ENCODE measurements at places on chromosomes 6 and 20.

- DNase-seq, result no peak
Measured at GRCh38 chr6:167798453-167798852, 28.3 kb upstream of the AFDN start.

DNA sequence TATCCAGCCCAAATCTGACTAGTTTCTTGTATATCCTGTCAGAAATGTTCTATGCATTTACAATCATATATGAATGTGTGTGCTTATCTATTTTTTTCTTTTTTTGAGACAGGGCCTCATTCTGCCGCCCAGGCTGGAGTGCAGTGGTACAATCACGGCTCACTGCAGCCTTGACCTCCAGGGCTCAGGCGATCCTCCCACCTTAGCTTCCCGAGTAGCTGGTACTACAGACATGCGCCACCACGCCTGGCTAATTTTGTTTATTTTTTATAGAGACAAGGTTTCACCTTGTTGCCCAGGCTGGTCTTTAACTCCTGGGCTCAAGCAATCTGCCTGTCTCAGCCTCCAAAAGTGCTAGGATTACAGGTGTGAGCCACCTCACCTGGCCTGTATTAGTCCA is 3.0 kb upstream of the RAB44 start:
- DNase-seq, result no peak

DNA sequence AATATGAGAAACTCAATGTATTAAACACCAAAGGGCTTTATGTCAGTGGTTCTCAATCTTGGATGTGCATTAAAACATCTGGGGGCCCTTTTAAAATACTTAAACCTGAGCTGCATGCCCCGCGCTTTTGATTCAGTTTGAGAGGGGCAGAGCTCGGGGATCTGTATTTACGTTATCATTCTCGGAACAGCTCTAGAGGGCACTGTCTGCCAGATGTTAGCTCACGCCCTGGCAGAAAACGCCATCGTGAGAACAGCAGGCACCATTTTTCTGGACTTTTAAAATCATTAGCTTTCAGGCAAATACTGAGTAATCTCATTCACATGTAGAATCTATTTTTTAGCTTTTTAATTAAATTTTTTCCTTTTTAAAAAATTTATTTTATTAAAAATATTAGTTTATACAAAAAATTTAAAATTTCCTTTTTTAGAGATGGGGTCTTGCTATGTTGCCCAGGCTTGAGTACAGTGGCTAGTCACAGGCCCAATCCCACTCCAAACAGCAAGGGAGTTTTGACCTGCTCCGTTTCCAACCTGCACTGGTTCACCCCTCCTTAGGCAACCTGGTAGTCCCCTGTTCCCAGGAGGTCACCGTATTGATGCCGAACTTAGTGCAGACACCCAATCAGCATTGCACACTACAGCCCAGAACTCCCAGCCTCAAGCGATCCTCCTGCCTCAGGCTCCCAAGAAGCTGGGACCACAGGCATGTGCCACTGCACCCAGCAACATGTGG is 30.0 kb upstream of the ZNF133 start:
- DNase-seq, result no peak

DNA sequence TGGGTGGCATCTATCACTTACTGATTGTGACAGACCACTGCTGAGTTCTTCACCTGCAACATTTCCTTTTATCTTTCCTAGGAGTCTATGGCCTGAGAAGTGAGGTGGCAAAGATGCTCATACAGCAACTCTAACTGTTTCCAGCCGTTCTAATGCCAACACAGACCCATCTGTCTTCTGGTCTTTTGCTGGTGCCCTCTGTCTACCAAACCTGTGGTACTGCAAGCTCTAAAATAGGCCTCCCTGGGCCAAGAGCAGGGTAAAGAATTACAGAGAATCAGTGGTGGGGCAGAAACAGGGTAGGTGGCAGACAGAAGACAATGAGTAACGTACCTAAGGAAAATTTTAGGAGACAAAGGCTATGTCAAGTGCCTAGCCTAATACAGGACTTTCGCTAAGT is 611.0 kb upstream of the FLRT3 start:
- peak; percentile 23 for DNase-seq

GRCh38 chr20:2385496-2385895 is 4.8 kb downstream of the TGM6 start:
- DNase-seq, result no peak

DNA sequence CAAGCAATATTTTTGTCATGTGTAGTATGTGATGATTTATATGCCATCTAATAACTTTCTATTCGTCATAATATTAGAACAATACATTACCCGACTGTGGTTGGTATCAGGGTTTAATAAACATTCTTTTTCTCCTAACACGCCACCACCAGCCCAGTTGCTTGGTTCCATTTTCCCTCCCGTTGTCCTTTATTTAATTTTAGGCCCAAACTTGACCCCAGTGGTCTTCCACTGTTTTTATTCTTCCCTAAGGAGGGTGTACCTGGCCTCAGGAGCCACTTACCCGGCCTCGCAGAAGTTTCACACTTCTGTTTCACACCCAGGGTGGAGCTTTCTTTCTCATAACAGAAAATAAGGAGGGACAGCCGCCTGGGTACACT is 33.1 kb upstream of the PIM1 start:
- DNase-seq, result no peak

- DNase-seq, result no peak
Measured at GRCh38 chr6:35498422-35499067, 1.7 kb upstream of the TEAD3 start.

- DNase-seq, result peak; percentile 70
Measured at GRCh38 chr6:56699066-56699654, 56.5 kb upstream of the DST start.

GRCh38 chr6:28212510-28213212 is 12.4 kb upstream of the ZSCAN9 start:
- DNase-seq, result peak; percentile 69

GRCh38 chr6:140956571-140957369 is 1176.0 kb upstream of the GJE1 start:
- peak; percentile 98 for DNase-seq

- DNase-seq, result peak; percentile 64
Measured at GRCh38 chr20:46683939-46684750, 5.1 kb downstream of the TP53RK start.

- no peak for DNase-seq
Measured at GRCh38 chr6:147103694-147104093, 100.5 kb upstream of the STXBP5 start.

DNA sequence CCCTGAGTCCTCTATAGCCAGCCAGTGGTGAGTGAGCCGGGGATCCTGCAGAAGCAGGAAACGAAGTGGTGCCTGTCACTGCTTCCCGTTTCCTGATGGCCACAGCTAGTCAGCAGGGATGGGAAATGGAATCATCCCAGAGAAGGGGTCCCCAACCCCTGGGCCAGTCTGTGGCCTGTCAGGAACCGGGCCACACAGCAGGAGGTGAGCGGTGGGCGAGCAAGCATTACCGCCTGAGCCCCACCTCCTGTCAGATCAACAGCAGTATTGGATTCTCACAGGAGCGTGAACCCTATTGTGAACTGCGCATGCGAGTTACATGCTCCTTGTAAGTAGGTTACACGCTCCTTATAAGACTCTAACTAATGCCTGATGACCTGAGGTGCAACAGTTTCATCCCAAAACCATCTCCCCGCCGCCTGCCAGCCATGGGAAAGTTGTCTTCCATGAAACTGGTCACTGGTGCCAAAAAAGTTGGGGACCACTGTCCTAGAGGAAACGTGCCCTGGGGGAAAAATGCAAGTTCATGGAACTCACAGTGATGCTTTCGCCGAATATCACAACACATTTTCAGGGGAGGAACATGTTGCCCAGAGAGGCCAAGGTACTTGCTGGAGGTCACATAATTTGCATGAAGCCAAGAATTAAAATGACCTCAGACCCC is 113.8 kb downstream of the JPH2 start:
- DNase-seq, result no peak

DNA sequence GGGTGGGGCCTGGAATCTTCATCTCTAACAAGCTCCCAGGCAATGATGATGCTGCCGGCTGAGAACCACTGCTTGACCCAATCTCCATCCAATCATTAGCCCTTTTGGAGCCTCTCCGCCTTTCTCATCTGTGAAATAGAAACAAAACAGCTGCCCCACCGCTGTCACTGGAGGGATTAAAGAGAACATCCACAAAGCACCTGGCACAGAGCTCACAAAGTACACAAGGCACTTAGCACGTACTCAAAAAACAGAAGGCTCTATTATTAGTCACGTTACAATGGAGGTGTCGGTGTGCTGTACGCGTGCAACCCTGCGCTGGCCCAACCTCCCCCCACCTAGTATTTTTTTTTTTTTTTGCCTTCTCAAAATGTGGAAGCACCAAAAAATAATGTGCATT is 213.5 kb upstream of the ARID1B start:
- DNase-seq, result peak; percentile 99

DNA sequence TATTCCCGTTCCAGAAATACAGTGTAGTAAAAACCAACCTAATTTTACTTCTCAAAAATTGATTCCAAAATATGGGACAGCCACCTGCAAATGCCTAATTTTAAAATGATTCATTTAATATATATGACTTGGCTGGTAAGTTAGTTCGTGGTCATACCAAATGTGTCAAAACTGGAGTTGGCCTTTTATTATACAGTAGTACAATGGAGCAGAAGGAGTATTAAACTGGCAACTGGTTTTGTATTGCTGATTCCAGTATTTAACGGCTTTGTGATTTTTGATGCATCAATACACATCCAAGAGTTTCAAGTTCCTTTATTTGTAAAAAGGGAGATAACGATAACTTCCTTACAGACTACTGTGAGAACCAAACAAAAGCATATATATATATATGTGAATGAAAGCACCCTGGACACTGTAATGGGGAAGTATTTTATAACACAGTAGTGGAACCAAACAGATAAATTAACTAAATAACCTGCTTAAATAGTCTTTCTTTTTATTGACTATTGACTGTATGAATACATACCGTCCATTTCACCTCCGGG is 24.8 kb downstream of the SAMHD1 start:
- DNase-seq, result no peak

DNA sequence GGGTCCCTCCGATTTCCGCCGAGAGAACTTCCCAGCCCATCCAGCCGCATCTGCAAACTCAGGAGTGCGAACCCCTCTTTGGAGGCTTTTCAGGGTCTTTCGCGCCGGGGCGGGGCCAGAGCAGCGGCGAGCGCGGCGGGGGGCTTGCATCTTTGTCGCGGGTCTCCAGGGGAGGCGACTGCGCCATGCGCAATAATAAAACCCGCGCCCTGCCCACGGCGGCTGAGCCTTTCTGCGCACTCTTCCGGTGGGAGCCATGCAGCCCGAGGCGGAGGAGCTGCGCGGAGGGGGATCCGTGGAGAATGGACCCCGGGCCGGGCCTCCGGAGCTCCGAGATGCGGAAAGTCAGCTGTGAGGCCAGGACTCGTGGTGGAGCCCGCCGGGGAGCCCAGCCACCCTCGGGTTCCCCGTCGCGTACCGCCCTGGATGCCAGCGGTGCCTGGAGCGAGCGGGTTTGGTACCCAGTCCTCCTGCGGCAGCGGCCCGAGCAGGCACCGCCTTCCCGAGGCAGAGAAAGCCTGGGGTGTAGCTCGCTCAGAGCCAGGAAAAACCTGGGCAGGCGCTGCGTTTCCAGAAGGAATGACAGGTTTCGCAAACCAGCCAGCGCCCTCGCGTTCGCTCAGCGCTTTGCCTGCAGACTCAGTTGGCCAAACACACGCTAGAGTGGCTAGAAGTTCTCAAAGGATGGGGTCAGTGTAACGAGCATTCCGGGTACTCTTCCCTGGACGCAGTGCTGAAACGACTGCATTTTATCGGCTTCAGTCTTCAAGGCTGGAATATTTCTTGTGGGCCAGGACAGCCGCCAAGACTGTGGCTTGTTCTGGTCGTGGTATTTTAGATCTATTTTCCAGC is 1.2 kb downstream of the AKAP12 start:
- peak; percentile 41 for DNase-seq

DNA sequence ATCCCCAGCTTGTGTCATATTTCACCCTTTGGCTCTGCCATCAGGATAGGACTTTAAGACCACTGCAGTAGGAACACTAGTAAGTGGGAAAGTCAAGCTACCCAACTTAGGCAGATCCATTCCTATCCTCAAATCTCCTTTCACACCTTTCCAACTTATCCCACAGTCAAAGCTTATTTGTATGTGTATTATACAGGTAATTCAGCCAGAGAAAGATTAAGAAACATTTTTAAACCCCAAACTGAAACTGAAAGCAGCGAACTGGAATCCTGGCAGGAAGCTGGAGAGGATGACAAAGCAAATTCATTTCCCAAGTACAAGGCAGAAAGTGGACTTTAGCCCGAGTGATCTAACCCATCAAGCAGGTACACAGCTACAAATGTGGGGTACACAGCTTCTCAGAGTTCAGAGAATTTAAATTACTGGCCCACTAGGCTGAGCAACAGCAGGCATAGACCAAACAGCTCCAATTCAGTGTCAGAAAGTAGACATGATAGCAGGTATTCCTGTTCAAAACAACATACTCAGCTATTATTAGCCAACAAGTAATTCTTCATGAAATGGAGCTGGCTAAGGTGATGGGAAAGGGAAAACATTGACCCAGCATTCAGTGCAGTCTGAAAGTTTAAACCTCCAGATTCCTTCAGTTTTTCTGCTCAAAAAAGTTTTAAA is 39.1 kb downstream of the ILRUN start:
- DNase-seq, result peak; percentile 66

GRCh38 chr6:2756687-2757224 is 6.0 kb upstream of the MYLK4 start:
- no peak for DNase-seq

DNA sequence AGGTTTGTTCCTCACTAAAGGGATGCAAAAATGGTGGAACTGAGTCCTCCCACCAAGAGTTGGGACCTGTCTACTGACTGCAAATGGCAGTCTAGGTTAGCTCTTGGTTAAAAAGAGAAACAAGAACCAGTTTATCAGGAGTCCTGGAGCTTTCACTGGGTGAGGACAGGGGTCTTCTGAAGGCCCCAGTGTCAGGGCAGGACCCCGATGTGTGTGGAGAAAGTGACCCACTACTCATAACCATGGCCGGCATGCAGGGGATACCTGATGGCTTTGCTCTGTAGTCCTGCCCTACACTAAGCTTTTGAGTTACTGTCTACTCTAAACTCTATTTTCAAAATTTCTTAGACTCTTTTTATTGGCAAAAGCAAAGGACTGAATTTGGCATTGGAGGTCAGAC is 220.5 kb downstream of the ANKRD60 start:
- no peak for DNase-seq

DNA sequence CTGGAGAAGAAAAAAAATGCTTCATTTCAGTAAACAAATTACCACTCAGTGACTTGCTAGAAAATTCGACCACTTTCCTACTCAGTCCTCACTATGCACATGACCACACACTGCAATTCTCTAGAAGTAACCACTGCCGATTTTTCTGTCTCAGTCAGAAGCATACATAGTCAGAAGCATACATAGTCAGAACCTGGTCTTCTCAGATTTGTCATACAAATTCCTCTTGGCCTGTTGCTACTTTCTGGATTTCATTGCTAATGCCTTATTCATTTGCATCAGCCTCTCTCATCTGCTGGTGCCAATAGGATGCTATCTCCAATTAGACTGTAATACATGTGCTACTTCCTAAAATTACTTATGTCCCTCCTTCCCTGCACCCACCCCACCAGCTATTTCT is 10.2 kb upstream of the KIF16B start:
- DNase-seq, result no peak

- DNase-seq, result no peak
Measured at GRCh38 chr6:161682982-161683381, 409.1 kb upstream of the AGPAT4 start.

GRCh38 chr6:162651505-162651904 is 76.1 kb downstream of the PRKN start:
- DNase-seq, result no peak

GRCh38 chr20:47044938-47045337 is 150.3 kb downstream of the EYA2 start:
- DNase-seq, result no peak

Measured in NCI-H748 treated with DMSO at 0.1 percent for 48 hours (cell line).